ENCODE measurements at places on chromosomes 2 and 18.
A peak's percentile ranks its signal among the peaks of the same experiment; 100 is the strongest.

GRCh38 chr18:5983488-5983887 lies 88.2 kb upstream of the TMEM200C start:
- no peak for DNase-seq

DNA sequence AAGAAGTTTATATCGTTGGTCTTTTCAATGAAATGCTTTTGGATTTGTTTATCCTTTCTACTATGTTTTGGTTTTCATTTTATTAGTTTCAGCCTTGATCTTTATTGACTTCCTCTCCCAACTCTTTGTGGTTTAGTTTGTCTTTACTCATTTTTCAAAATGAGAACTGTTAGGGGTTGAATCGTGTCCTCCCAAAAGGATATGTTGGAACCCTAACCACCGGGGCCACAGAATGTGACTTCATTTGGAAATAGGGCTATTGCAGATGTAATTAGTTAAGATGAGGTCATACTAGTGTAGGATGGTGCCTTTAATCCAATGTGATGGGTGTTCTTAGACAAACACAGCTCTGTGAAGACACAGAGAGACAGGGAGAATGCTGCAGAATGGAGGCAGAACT lies 60.4 kb upstream of the IL1R2 start:
- no peak for DNase-seq

DNA sequence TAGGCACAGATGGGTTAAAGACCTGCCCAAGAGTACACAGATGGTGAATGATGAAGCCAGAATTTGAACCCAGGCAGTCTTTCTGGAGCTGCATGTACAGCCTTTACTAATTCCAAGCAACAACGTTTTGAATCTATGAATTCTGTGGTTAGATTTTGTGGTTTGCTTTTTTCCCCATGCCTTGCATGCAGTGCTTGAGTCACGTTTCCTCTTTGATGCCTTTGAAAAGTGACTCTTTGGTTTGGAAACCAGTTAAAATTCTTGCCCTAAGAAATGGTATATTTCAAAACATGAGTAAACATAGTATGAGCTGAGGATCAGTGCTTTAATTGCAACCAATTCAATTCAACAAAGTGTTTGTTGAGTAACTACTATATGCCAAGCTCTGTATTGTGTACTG lies 48.2 kb upstream of the PPM1B start:
- DNase-seq = peak; percentile 91

DNA sequence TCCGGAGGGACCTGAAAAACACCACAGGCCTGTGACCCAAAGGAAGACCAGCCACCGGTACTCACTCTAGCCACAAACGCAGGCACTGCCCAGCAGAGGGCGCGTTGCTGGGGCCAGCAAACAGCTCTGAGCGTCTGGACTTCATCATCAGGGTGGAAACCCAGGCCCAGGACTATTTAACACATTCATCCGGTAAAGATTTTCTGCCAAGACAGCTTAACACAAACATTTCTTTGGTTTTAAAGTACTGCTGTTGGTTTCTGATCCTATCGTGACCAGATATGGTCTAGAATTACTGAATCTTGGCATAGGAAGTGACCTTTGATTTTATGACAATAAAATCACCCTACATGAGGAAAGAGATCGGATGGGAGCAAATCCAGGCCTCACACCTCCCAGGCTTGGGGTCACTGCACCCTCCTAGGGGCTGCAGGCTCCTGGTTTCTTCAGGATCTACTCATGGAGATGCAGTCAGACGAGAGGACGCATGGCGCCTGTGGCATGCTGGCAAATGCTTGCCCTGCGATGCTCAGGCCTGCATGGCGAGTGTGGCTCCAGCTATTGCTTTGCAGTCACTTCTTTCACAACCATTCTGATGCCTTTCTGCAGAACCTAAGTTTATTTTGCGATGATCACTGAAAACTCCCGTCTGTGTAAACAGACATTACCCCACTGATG lies 130.4 kb downstream of the COL4A4 start:
- DNase-seq = no peak
